Caco-2 (cell line): ENCODE measurements at places on chromosomes 1 and 21. TPM values are rescaled to one million over a fixed set of nuclear protein-coding genes. Genes with fewer than 3 reads are reported as not detected.

Gene TFAP2E
- 3.4 and 3.5 TPM in 2 replicates for total RNA-seq

DNA sequence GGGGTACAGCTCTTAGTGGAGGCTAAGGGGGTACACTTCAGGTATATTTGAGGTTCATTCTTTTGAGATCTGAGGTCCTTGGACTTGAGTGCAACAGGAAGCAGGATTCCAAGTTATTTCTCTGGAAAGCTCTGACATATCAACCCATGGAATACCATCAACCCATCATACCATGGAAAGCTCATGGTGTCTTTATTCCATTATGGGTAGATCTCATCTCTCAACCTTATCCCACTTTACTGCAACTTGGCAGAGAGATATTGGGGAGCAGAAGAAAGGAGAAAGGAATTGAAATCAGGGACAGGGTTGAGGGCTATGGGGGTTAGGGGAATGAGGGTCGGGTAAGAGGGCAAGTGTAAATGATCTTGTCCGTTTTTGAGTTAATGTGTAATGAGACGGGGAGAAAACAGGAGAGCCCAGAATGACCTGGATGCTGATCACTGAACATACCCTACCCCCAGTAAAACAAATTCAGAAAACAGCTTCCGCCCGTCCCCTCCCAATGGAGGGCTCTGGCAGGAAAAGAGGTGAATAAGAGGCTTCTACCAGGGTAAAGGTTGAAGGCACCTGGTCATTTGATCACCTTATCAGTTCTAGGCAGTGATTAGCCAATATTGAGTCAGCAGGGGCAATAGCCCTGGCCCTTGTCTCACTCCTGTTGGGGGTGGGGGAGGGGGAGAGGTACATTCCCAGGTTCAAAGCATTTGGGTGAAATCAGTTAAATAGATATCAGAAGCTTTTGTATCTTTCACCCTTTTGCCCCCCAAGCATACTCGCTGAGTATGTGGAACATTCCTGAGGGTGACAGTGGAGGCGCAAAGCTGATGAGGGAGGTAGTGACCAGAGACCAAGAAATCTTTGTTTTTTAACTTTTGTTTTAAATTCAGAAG, 622 bp upstream of the APOA2 start:
- H3K36me3 ChIP-seq = peaks cover 2% of the 10 kb centered on the region
- DNase-seq = peak; percentile 95
- H3K27ac ChIP-seq = peak overlapping the region; percentile 97
- peaks cover 65% of the 10 kb centered on the region for H3K4me1 ChIP-seq

Gene C1orf226
- total RNA-seq = 5.3 and 7.3 TPM in 2 replicates

Gene LRRC42
- total RNA-seq = 38.1 and 38.9 TPM in 2 replicates

DNA sequence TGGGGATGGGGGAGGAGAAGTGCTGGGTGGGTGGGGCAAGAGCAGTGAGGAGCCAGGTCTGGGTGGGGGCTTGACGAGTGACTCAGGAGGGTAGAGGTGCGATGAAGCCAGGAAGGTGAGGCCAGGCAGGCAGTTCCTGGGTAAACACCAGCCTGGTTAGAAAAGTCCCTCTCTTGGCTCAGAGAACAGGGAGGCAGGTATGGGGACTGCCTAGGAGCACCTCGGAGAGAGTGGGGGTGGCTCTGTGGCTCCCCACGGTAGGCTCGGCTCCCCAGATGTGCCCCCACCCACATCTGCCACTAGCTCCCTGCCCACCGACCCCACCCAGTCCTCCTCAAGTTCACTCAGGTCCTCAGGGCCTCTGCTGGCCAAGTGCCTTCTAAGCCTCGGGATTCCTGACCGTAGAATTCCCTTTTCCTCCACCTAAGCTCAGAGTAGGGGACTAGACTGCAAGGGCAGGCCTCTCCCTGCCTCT, 1.2 kb downstream of the HSPG2 start:
- no peak for DNase-seq
- peaks cover 55% of the 10 kb centered on the region for H3K4me1 ChIP-seq
- H3K36me3 ChIP-seq = peaks cover 3% of the 10 kb centered on the region; the same call in 1 of the 2 replicates
- peak overlapping the region; percentile 93 for H3K4me3 ChIP-seq
- peak overlapping the region; percentile 63 for H3K27ac ChIP-seq

GRCh38 chr1:118931876-118932275, 56.3 kb downstream of the TBX15 start:
- H3K4me1 ChIP-seq = no peaks in the 10 kb centered on the region
- DNase-seq = no peak
- no peak overlapping the region for H3K27ac ChIP-seq
- H3K36me3 ChIP-seq = no peaks in the 10 kb centered on the region
- H3K27me3 ChIP-seq = no peaks in the 10 kb centered on the region

DNA sequence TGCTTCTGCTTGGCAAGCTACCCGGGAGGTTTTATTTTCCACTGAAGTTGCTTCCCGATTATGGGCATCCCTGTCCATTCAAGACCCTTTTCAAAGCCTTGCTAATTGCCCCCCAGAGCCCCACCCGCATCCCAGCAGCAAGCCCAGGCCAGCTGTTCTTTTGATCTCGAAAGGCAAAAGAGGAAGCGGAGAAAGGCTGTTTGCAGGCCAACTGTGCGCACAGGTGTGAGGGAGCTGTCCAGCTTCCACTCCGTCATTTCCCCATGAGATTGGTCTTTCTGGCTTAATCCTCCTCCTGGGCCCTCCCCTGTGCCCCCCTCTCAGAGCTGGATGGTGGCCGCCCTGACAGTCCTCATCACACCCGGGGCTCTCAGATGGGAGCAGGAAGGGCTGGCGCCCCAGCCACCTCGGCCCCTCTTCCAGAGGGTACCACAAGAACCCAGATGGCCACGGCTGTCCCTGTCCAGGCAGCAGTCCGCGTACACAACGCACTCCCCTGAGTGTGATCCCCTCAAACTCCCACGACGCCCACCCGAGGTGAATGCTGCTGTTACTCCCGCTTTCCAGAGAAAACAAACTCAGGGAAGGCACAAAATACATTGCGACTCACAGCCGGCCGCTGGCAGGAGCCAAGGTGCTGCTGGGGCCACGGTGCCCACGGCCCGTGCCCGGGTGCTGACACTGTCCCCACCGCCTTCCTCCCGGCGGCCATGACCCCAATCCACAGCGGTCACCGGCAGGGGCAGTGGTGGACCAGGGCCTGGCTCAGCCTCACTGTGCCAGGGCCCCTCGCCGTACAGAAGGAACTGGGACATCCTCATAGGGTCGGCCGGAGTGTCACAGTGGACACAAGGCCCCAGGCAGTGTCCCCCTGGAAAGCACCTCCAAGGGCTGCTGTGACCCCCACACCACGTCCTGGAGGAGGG, 121.9 kb downstream of the CRYAA start:
- no peaks in the 10 kb centered on the region for H3K27me3 ChIP-seq
- no peak overlapping the region for H3K4me3 ChIP-seq
- no peak for DNase-seq
- H3K36me3 ChIP-seq = no peaks in the 10 kb centered on the region
- peaks cover 27% of the 10 kb centered on the region for H3K4me1 ChIP-seq
- no peak overlapping the region for H3K27ac ChIP-seq

Gene ATAD3B
- 48.1 and 54.7 TPM in 2 replicates for total RNA-seq

Gene HPDL
- 78.2 and 90.6 TPM in 2 replicates for total RNA-seq

- H3K36me3 ChIP-seq = no peaks in the 10 kb centered on the region
- peak overlapping the region; percentile 62 for H3K27ac ChIP-seq
- H3K4me3 ChIP-seq = no peak overlapping the region
- no peak for DNase-seq
Observed at GRCh38 chr1:41665962-41666917, 181.8 kb upstream of the EDN2 start.

DNA sequence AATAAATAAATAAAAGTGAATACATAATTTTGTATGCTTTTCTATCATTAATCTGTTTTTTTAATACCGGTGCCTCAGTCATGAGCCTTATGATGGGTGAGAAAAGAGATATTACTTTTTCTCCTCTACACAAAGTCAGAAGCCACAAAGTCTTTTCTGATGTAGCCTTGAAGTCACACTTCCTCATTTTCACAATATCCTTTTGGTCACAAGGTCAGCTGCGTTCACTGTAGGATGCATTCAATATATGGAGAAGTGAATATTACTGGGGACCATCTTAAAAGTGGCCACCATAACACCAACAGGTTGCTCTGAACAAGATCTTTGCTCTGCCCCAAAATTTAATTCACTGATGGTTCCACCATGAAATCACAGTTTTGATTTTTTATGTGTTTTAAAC, 83.3 kb upstream of the TNR start:
- H3K4me3 ChIP-seq = no peak overlapping the region
- no peak for DNase-seq

DNA sequence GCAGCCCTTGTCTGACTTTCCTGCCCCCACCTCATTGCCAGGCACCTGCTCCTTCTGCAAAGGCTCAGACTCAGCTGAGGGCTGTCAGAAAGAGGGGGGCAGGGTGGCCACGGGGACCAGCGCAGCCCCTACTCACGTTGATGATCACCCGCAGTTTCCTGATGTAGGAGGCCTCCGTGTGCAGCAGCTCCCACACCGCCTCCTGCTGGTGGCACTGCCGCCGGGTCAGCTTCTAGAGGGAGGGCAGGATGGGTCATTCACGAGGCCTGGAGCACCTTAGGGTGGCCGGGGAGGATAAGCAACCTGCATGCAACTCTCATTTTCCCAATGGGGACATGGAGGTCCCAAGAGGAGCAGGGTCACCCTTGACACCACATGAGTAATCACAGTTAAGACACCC, 6.4 kb upstream of the TNFRSF25 start:
- no peaks in the 10 kb centered on the region for H3K27me3 ChIP-seq
- peak; percentile 39 for DNase-seq
- H3K36me3 ChIP-seq = peaks cover 4% of the 10 kb centered on the region
- H3K4me1 ChIP-seq = peaks cover 39% of the 10 kb centered on the region
- no peak overlapping the region for H3K4me3 ChIP-seq

Gene CNST
- 14.8 and 15.3 TPM in 2 replicates for total RNA-seq

Gene NEGR1
- 0.05 TPM in 1 of 2 replicates, not detected in the other for total RNA-seq

GRCh38 chr1:210855440-210855839, 278.5 kb downstream of the KCNH1 start:
- H3K4me3 ChIP-seq = no peak overlapping the region
- no peaks in the 10 kb centered on the region for H3K4me1 ChIP-seq
- H3K36me3 ChIP-seq = no peaks in the 10 kb centered on the region

DNA sequence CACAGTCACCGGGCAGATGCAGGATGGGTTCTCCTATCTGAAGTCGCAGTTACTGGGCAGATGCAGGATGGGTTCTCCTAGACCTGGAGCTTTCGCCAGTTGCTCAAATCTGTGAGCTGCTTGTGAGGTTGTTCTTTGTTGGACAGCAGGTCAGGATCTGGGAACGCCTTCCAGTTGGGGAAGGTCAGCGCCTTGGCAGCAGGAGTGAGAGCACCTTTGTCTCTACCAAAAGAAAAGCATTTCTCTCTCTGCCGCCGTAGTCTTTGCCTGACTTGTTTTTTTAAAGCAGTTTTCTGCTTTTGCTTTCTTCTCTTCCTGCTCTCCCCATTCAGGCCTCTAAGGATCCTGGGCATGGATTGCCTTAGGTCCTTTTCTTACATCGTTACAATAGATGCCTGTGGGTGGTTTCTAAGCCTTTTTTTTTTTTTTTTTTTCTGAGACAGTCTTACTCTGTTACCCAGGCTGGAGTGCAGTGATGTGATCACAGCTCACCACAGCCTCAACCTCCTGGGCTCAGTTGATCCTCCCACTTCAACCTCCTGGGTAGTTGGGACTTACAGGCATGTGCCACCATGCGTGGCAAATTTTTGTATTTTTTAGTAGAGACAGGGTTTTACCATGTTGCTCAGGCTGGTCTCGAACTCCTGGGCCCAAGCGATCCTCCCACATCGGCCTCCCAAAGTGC, 15.7 kb downstream of the PEX14 start:
- no peak for DNase-seq
- no peaks in the 10 kb centered on the region for H3K27me3 ChIP-seq
- no peak overlapping the region for H3K4me3 ChIP-seq
- no peak overlapping the region for H3K27ac ChIP-seq
- peaks cover 22% of the 10 kb centered on the region for H3K4me1 ChIP-seq

Gene ANGPTL1
- not detected in 2 replicates for total RNA-seq

DNA sequence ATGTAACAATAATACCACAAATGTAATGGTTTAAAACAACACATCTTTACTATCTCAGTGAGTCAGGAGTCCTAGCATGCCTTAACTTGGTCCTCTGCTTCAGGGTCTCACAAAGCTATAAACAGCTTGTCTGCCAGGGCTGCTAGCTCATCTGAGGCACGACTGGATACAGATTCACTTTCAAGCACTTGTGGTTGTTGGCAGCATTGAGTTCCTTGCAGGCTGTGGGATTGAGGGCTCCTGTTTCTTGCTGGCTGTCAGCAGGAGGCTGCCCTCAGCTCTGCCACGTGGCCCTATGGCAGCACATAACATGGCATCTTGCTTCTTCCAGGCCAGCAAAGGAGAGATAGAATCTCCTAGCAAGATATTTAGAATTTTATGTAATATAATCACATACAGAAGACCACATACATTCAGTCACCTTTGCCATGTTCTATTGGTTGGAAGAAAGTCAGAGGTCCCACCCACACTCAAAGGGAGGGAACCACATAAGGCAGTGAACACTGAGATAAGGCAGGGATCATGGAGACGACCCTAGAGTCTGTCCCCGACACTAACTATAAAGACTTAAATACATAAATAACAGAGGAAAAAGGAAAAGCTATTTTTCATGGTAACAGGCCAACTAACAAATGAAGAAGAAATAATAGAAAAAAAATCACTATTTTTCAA, 18.9 kb upstream of the IPP start:
- no peak overlapping the region for H3K4me3 ChIP-seq
- no peaks in the 10 kb centered on the region for H3K36me3 ChIP-seq
- DNase-seq = no peak
- H3K27me3 ChIP-seq = no peaks in the 10 kb centered on the region
- no peak overlapping the region for H3K27ac ChIP-seq

DNA sequence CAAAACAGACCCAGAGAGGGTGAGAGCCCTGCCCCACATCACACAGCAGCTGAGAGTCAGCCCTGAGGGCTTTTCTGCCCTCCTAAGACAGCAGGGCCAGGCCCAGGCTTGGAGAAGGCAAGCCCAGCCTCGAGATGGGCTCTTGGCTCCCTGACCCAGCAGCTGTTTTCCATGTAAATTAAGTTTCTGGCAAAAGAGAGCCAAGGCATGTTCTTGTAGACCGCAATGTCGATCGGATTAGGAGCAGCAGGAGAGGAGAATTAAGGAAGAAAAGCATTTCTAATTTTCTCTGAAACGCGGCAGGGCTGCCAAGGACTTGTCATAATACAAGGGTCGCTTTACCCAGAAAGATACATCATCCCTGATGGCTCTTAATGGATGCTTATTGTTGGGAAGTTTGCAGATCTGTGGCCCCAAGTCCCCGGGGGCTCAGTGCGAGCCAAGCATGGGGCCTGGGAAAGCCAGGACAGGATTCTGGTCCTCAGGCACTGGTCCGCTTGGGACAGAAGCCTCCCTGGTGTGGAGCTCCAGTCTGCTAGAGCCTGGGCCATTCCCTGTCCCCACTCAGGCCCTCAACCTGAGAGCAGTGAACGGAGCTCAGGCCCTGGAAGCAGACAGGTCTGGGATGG, 62.8 kb downstream of the DMRTB1 start:
- no peak for DNase-seq
- H3K4me3 ChIP-seq = no peak overlapping the region
- H3K27me3 ChIP-seq = no peaks in the 10 kb centered on the region
- H3K4me1 ChIP-seq = peaks cover 30% of the 10 kb centered on the region

- no peak overlapping the region for H3K4me3 ChIP-seq
- DNase-seq = no peak
- no peak overlapping the region for H3K27ac ChIP-seq
- peaks cover 6% of the 10 kb centered on the region for H3K36me3 ChIP-seq
Observed at GRCh38 chr1:180982422-180982821, 40.2 kb downstream of the STX6 start.
